ENCODE measurements at places on chromosomes 6 and 20.

- DNase-seq: no peak
Measured at GRCh38 chr20:37867289-37868195, 35.4 kb upstream of the VSTM2L start.

GRCh38 chr6:42007286-42008137 is 42.8 kb upstream of the TAF8 start:
- DNase-seq: peak; percentile 46

- DNase-seq: peak; percentile 45
Measured at GRCh38 chr6:35497571-35498421, 917 bp upstream of the TEAD3 start.

DNA sequence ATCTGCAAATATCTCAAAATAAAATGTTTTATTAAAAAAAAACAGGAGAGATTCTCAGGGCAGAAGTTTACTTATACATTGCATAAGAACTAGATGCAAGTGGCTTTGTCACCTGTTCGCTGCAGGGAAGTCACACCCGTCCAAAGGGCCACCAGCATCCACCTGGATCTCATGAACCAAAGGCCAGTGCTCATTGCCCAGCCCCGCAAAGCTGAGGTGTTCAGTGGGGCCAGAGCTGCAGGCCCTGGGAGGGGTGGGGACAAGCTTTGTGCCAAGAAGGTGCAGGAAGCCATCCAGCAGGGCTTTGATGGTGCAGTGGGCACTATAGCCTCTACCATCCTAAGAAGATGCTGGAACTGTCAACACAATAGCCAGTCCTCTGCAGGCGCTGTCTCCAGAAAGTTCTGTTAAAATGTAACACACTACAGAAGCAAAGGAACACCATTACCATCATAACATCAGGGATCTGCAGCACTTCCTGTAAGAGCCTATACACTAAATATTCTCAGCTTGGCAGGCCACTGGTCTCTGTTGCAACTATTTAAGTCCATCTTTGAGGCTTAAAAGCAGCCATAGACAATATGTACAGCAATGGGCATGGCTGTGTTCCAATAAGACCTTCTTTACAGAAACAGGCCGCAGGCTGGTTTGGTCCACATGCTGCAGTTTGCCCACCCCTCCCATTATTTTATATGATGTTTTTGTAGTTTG is 15.7 kb upstream of the CD93 start:
- no peak for DNase-seq

- no peak for DNase-seq
Measured at GRCh38 chr20:57034001-57034400, 232.4 kb downstream of the BMP7 start.

All from stimulated activated CD4-positive, alpha-beta T cell treated with anti-CD3 and anti-CD28 coated beads, Interleukin-4, amount 100 ng/mL, for 4 hours (primary cell).